ENCODE measurements at places on chromosomes 1 and 21. TPM values are rescaled to one million over a fixed set of nuclear protein-coding genes. Genes with fewer than 3 reads are reported as not detected.

DNA sequence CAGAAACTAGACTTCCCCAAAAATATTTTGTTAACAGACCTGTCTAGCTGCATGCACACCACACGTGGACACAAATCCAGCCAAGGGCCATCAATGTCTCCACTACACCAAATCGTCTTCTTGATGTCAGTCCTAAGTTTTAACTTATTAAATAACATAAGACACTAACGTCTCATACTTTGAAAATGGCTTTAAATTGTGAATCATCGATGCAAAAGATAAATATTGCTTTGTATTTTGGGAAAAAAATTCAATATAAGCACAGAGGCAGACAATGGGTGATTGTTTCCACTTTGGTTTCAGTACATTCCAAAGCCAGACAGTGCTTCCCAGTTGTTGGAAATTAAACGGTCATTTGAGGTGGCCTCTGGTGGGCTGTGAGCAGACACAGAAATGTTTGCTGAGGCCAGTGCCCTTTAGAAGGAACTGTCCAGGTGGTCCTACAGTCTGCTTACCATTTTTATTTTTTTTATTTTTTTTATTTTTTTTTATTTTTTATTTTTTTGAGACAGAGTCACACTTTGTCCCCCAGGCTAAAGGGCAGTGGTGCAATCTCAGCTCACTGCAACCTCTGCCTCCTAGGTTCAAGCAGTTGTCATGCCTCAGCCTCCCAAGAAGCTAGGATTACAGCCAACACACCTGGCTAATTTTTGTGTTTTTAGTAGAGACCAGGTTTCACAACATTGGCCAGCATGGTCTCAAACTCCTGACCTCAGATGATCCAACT, 1.8 kb upstream of the KIAA2013 start:
- DNase-seq: no peak

DNA sequence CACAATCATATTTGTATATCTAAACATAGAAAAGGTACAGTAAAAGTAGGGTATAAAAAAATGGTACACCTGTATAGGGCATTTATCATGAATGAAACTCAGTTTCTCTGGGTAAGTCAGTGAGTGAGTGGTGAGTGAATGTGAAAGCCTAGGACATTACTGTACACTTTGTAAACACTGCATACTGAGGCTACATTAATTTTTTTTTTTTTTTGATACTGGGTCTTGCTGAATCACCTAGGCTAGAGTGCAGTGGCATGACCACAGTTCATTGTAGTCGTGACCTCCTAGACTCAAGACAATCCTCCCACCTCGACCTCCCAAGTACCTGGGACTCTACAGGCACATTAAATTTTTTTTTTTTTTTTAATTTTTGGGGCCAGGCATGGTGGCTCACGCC, 27.8 kb downstream of the FBXO28 start:
- no peak for DNase-seq

GRCh38 chr1:29830916-29831315, 594.6 kb downstream of the PTPRU start:
- DNase-seq: no peak

Gene SLC41A1
- 19.7 TPM for total RNA-seq

- no peak for DNase-seq
Measured at GRCh38 chr1:183148599-183148998, 37.5 kb upstream of the LAMC2 start.

DNA sequence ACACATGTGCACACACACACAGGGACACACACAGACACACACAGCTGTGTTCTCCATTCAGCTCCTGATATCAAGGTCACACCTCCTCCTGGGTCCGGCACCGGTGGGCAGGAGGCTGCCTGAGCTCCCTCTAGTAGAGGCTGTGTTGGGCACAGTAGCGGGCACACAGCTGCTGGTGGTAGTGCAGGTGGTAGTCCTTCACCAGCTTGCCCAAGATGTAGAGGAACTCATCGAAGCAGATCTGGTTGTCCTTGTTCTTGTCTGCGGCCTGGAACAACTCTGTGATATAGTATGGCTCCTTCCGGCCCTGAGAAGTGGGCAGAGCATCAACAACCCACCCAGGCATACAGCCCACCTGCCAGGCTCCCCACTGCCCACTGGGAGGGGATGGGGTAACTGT, 5.6 kb upstream of the S100A8 start:
- DNase-seq: peak; percentile 4

Gene GUCA2A
- not detected for total RNA-seq

Gene ANKRD35
- total RNA-seq: 0.18 TPM

Gene DNAJC6
- 2.2 TPM for total RNA-seq

GRCh38 chr1:246170574-246171261, 336.4 kb downstream of the SMYD3 start:
- no peak for DNase-seq

DNA sequence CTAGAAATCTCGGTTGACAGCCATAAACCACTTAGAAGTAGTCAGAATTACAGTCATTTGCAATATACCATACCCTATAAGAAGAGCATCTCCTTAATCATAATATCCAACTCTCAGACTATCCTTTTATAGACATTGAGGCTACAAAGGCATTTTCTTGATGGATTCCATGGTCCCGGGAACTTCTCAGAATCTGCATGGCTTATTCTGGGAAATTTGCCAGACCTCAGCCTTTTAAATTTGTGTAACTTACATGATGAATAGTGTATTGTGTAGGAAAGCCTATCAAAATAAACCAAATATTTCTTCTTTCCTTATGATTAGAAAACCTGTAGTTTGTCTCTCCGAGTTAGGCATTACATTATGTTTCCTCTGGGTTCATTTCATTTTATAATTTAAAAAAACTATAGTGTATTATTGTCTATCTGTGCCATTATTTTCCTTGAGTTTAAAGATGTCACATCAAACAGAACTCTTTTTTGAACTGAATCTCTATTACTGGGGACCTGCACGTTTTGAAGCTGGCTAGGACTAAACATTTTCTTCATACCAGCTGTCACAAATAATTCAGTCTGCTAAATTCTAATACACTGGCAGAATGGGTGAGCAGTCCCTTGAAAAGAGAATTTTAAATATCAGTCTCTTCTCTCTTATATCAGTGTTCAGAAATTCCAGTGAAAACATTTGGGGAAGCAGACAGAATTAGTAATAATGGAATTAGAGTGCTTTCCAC, 102.9 kb downstream of the GABPA start:
- no peak for DNase-seq

GRCh38 chr1:113660088-113660487, 99.2 kb downstream of the PHTF1 start:
- DNase-seq: no peak

GRCh38 chr1:201436393-201436792, 14.9 kb upstream of the TNNI1 start:
- peak; percentile 86 for DNase-seq

DNA sequence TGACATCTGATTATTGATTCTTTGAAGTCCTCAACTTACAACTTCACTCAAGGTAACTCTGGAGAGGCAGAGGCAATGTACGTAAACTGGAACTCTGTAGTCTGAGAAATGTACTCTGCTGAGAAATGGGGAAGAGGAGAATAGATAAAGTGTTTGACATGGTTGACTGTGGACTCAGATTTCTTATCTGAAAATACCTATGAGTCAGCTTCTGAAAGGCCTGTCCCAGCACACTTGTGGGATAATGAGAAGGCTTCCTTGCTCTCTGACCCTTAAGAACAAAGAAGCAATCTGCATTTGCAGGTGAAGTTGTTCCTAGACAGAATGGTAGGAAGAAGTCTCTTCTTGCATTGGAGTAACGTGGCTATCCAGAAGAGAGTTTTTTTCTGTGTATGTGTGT, 1573.5 kb downstream of the BRINP3 start:
- no peak for DNase-seq

- DNase-seq: no peak
Measured at GRCh38 chr1:245483247-245483646, 328.5 kb downstream of the KIF26B start.

DNA sequence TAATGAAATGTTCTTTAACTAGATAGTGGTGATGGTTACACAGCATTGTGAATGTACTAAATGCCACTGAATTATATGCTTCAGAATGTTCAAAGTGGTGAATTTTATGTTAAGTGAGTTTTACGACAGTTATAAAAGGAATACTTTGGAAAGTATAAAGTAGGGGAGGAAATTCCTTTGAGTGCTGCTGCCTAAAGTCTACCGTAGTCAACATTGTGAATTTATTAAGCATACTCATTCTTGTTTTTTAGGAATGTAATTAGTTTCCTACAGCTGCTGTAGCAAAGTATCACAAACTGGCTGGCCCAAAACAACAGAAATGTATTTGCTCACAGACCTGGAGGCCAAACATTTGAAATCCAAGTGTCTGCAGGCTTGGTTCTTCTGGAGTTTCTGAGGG, 73.0 kb downstream of the SWT1 start:
- no peak for DNase-seq

- no peak for DNase-seq
Measured at GRCh38 chr1:18950401-18951026, 6.0 kb downstream of the IFFO2 start.

- peak; percentile 58 for DNase-seq
Measured at GRCh38 chr1:77068013-77068412, 151.2 kb downstream of the PIGK start.

Gene LMOD1
- total RNA-seq: 0.31 TPM

Gene RIPPLY3
- total RNA-seq: 1.7 TPM

GRCh38 chr1:109252893-109253802, 3.8 kb downstream of the CELSR2 start:
- no peak for DNase-seq

GRCh38 chr1:150093805-150094204, 26.2 kb downstream of the VPS45 start:
- DNase-seq: no peak

DNA sequence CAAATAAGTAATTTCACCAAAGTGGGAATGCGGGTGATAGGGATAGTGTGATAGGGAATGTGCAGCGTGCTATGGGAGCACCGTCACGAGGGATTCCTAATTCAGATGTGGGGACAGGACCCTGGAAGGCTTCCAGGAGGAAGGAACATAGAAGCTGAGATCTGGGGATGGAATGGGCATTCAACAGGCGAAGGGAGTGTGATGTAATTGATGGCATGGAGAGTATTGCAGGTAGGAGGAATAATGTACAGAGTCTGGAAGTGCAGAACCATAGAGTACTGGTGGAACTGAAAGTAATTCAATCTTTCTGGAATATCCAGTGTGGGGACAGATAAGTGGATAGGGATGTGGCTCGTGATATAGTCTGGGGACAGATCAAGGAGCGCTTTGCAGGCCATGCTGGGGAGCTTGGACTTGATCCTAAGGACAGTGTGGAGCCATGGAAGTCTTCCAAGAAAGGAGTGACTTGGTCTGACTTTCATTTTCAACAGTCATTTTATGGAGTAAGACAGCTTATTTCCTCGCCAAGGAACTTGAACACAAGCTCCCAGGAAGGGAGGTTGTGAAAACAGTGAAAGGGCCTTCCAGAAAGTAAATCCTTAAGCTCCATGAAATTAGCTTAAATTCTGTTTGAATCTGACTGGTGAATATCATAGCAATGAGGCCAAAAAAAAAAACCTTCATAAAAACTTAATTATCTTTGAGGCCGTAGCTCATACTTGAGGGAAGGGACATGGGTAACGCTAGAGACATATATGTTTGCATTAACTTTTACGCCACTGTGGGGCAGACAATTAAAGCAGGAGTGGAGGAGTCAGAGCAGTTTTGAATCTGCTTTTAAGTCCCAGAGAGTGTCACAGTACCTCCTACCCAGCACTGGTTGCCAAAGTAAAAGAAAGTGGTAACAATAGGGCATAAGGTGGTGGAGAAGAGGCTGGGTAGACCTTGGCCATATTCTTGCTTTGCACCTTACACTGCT, 55.8 kb downstream of the ROR1 start:
- DNase-seq: no peak

GRCh38 chr1:226366290-226366689, 41.6 kb downstream of the PARP1 start:
- DNase-seq: no peak

GRCh38 chr1:80417671-80418070, 1383.1 kb upstream of the ADGRL2 start:
- DNase-seq: no peak

Gene LAD1
- 29.0 TPM for total RNA-seq

Gene VASH2
- 76.1 TPM for total RNA-seq

DNA sequence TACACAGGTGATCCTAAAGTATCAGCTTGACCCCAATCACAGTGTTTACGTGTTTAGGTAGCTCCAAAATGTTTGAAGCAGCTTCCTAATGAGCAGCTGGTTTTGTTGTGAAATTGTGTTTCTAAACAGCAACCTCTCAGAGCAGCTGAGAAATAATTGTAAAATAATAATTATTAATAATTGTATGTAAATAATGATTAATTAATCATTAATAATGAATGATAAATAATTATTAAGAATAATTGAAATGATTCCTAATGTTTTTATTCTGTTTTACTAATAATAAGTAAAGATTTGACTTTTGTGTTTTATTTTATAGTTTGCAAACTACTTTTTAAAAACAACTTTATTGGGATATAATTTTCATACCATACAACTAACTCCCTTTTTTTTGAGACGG, 182.2 kb downstream of the URB2 start:
- DNase-seq: no peak

Gene SPATA46
- total RNA-seq: not detected

DNA sequence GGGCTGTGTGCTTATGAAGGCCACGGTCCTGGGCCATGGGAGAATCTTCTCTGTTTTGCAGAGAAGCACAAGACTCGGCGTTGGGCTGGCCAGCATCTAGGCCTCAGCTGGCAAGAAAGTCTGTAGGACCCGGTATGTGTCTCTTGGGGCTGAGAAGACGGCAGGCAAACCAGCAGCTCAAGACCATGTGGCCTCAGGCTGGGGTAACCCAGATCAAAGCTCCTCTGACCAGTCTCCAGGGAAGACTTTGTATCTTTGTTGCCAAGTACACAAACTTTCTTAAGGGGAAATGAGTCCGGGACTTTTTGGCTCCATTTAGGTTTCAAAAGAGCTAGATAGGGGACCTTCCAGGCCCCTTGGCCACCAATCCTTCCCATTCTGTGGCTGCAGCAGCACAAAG, 60.1 kb downstream of the PTP4A2 start:
- no peak for DNase-seq

DNA sequence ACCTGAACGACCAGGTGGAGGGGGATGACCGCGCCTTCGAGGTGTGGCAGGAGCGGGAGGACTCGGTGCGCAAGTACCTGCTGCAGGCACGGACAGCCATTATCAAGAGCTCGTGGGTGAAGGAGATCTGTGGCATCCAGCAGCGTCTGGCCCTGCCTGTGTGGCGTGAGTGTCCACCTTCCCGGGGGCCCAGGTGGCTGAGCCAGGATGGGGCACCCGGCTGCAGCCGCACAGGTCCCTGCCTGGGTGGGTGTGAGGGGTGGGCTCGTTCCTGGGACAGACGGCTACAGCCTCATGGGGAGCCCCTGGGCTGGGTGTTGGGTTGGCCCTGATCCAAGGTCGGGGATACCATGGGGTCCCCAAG, 65.2 kb downstream of the TRIM11 start:
- no peak for DNase-seq
